ENCODE measurements at places on chromosomes 7 and 10.

- DNase-seq: no peak
Measured at GRCh38 chr10:70096016-70096704, 36.5 kb downstream of the AIFM2 start.

DNA sequence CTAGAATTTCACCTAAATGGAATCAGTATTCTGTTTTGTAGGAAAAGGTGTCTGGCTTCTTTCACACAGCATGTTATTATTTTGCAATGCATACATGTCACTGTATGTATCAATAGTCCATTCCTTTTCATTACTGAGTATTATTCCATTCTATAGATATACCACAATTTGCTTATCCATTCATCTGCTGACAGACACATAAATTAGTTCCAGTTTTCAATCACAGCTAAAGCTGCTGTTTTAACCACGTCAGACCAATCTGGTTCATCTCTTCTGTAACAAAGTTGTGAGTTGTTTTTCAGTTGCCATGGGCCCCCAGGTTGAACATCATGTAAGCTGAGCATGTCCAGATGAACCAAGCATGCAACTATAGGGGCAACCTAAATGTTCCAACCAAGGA, 282.1 kb upstream of the MKLN1 start:
- no peak for DNase-seq

DNA sequence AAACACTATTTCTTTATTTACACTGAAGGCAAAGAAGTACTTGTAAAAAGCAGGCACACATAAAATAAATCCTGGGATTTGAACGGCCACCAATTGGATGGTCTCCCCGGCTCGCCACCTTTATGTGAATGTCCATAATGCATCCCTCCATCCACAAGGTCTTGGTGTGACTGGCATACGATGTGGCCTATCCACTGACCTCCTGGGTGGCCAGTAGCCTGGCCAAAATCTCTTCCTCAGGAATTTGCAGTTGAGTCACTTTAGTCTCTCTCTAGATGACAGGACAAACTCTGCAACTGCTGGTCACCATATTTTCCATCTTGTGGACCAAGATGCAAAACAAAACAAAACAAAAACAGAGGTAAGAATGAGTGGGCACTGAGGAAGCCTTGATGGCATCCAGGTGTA, 39.1 kb downstream of the CDK1 start:
- DNase-seq: no peak

DNA sequence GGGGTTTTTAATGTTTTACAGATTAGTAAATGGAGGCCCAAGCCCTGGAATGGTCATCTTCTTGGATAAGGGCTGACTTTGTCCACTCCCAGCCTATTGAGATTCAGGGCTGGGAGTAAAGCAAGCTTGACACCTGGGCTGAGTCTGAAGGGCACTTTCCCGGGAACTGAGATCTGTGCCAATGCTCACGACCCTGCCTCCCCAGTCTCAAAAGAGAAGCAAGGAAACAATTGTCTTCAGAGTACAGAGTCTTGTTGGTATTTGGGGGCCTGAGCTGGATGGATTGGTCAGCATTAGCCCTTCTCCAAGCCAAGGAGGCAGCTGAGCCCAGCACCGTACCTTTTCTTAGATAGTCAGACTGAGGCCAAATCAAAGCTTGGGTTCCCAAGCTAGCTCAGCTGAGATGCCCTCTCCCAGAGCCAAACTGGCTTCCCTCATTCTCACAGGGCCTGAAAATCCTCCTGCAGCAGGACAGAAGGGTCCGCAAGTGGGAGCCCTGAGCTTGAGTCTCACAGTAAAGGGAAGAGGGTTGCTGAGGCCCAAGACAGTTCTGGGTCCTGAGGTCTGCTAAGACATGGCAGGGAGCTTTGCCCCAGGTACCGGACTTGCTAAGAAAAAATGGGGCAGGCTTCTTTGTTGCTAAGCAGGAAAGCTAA, 3.7 kb downstream of the DDIT4 start:
- no peak for DNase-seq

- DNase-seq: no peak
Measured at GRCh38 chr7:127089146-127089545, 163.6 kb downstream of the GRM8 start.

- no peak for DNase-seq
Measured at GRCh38 chr7:157432541-157432956, 95.7 kb downstream of the DNAJB6 start.

DNA sequence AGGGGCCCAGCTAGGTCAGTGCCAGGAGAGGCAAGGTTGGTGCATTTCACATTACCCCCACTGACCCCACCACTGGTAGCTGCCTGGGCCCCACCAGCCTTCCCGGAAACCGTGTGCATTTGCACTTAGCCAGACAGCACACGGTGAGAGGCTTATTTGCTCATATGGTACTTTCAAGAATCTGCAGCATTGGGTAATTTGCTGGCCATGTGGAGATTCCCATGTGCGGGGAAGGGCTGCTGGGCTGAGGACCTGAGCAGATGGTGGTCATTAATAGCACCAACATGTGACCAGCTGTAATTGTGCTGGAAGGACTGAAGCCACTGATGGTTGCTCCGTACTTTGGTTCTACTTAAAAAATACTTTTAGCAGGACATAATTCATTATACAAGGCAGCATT, 323.8 kb downstream of the DPP6 start:
- no peak for DNase-seq

DNA sequence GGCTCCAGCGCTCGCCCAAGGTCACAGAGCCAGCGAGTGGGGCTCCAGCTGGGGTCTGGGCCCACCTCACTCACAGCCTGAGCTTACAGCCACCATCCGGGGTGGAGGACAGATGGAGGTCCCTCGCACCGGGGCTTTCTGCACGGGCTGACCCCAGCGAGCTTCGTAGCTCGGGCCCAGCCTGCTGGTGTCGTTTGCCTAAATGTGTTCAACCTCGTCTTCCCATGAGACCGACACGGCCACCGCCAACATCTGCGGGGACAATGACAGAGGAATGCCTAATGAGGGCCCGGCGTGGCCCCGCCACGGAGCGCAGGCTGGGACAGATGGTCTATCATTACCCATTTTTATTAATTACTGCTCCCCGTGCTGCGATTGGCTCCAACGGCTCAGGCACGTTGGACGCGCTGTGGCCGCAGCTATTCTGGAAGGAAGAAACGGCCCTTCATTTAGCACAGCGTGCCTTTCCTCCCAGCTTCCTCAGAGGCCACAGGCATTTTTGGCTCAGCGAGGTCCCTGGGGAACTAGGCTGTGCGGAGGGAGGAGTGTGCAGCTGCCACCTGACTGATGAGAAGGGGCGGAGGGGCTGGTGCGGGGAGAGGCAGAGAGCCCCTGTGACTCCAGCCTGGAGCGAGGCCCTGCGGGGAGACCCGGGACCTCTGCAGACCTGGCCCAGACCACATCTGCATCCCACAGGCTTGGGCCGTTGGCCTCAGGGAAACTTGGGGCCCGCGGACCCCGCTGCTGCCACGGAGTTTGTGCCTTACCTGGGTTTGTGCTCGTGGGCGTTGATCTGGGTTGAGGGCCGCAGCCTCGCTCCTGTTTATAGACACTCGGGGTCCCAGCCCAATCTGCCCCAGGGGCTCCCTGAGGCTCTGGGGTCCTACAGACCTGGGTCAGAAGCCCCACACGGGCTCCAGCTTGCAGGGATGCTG, 22.9 kb upstream of the ELFN1 start:
- no peak for DNase-seq

DNA sequence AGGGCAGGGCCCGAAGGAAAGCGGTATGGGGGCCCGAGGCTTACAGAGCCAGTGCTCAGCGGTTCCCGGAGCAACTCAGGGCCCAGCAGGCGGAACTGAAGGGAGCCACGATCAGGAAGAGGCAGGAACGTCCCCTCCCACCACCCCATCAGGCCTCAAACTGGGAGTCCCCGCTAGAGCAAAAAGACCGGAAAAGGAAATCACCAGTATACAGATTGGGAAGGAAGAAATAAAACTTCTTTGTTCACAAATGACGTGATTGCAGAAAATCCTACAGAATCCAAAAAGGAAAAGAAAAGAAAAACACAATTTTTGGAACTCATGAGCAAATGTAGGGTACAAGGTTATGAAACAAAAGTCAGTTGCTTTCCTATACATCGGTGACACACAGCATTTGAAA, 21.6 kb upstream of the ZFAND2A start:
- DNase-seq: no peak

GRCh38 chr10:28704464-28705161, 27.3 kb downstream of the BAMBI start:
- DNase-seq: no peak

- no peak for DNase-seq
Measured at GRCh38 chr7:22640269-22640668, 86.7 kb upstream of the IL6 start.

DNA sequence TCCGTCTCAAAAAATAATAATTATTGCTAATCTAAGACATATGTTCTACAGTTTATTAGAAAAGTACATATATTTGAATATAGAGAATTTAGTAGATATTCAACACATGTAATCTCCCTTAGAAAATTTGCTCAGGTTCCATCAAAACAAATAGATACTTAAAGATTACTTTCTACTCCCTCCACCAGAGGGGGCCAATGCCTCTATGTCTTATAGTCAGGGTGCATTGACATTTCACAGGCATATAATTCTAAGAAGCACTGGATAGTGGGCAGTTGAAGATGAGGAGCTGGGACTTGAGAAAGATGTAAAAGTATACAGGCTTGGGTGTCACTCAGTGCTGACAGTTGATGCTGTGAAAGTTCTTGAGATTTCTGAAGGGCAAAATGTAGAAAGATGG, 301.6 kb upstream of the HPS1 start:
- no peak for DNase-seq

- no peak for DNase-seq
Measured at GRCh38 chr10:116868722-116869121, 19.4 kb downstream of the ENO4 start.

- DNase-seq: no peak
Measured at GRCh38 chr10:1049425-1049958, 573 bp upstream of the IDI1 start.

GRCh38 chr10:107708981-107709380, 544.5 kb upstream of the SORCS1 start:
- DNase-seq: no peak

DNA sequence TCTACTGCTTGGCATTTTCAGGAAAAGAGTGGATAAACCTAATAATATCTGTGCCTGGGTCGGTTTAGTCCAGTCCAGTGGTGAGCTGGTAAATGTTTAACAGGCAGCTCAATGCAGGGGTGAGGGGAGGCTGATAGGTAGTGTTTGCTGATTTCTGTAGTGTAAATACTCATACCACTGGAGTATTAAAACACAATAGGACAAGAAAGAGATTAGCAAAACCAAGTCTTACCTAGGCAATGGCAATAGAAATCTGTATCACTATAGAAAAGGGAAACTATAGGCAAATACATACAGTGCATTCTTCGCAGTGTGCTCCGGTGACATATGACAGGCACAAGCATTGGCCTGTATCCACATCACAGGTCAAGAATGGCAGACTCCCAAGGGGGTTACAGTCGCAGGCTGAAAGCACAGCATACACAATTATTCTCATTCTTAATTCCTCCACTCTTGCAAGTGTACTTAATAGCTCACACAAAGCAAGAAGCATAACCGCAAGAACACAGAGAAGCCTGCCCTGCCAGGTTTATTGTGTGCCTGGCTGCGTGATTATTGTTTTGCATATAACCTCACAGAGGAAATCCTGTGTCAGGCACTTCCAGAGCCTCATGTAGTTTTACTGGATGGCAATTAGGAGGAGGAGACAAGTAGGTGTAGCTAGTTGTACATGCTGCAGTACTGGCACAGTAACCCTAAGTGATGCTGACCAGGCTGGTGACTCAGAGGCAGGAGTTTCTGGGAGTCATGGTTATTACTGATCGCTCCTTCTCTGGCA, 35.0 kb downstream of the LAMB4 start:
- no peak for DNase-seq

- DNase-seq: no peak
Measured at GRCh38 chr7:115087437-115087836, 165.5 kb downstream of the MDFIC start.

DNA sequence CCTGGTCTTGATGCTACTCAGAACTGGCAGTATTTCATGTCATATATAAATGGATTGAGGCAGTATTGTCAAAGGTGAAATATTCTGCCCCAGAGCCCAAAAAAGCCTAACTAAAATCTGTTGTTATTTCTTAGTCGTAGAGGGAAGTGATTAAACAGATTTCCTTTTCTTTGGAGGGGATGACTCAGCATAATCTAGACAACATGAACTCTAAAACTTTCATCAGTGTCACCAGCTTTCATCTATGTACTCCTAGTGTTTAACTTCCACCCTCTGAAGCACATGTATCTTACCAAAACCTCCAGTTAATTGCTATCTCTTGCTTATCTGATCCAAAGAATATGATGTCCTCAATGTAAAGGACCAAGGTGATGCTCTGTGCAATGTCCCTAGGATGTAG, 97.1 kb upstream of the ARID5B start:
- DNase-seq: no peak

DNA sequence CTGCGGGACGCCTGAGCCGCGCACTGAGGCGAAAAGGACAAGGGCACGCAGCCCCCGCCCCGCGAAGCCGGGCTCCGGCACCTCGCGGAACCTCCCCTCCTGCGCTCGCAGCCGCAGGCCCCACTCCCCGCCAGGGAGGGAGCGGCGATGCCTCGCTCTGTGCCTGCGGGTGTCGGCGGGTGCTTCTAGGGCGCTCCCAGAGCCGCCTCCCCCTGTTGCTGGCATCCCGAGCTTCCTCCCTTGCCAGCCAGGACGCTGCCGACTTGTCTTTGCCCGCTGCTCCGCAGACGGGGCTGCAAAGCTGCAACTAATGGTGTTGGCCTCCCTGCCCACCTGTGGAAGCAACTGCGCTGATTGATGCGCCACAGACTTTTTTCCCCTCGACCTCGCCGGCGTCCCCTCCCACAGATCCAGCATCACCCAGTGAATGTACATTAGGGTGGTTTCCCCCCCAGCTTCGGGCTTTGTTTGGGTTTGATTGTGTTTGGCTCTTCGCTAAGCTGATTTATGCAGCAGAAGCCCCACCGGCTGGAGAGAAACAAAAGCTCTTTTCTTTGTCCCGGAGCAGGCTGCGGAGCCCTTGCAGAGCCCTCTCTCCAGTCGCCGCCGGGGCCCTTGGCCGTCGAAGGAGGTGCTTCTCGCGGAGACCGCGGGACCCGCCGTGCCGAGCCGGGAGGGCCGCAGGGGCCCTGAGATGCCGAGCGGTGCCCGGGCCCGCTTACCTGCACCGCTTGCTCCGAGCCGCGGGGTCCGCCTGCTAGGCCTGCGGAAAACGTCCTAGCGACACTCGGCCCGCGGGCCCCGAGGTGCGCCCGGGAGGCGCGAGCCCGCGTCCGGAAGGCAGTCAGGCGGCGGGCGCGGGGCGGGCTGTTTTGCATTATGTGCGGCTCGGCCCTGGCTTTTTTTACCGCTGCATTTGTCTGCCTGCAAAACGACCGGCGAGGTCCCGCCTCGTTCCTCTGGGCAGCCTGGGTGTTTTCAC, 519 bp downstream of the ITGB8 start:
- DNase-seq: no peak

DNA sequence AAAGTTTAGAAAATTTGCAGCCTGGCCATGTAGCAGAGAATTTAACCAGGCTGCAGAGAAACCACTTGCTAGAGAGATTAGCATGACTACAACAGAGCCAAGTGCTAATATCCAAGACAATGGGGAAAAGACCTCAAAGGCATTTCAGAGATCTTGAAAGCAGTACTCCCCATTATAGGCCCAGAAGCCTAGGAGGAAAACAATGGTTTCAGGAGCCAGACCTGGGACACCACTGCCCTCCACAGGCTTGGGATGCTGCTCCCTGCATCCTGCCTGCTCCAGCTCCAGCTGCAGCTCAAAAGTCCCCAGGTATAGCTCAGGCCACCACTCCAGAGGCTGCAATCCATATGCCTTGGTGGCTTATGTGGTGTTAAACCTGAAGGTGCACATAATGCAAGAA, 101.5 kb upstream of the TMEM72 start:
- DNase-seq: no peak
